CD8-positive, alpha-beta memory T cell (primary cell): ENCODE measurements at places on chromosomes 6 and 20.

DNA sequence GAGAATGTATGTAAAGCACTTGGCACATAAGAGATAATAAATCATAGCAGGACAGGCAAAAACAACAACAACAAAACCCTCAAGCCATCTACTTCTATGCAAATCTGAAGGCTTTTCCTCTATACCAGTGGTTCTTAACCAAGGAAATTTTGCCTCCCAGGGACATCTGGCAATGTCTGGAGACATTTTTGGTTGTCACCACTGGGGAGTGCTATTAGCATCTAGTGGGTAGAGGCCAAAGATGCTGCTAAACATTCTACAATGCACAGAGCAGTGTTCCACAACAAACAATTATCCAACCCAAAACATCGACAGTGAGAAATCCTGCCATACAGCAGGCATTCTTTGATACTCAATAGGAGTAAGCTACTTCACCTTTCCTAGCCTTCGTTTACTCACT, 28.2 kb downstream of the NDRG3 start:
- no peak for DNase-seq

- DNase-seq: no peak
Measured at GRCh38 chr6:144597511-144597910, 312.4 kb downstream of the UTRN start.

DNA sequence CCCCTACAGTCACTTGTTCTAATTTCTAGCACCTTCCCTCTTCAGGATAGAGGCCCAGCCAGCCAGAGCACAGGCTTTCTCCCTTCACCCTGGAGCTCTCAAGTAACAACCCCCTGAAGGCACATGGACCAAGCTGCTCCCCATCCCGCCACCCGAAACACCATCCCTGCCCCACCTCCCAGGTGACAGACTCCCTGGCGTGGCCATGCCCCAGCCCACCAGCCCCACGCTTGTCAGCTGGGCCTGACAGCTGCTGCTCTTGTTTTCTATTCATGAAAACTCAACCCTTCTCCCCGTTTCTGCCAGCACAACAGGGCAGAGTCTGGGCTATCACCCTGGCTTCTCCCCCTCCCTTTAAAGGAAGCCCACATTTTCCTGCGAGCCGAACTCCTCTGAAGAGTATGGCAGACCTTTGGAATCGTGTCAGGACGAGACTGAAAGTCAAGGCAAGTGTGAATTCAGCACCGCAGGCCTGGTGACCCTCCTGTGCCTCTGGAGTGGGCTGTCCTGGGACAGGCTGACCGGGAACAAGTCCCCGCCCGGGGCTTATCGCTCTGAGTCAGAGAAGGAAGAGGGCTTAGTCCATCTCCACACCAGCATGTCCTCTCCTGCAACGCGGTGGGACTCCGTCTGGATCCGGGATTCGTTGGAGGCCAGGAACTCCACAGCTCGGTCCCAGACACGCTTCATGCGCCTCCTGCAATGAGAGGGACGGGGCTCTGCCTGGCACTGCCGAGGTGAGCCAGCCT, 16.7 kb downstream of the LEMD2 start:
- no peak for DNase-seq

- DNase-seq: no peak
Measured at GRCh38 chr6:17036065-17036393, 65.8 kb upstream of the STMND1 start.

GRCh38 chr20:59743767-59744485, 139.6 kb downstream of the PHACTR3 start:
- DNase-seq: no peak

- DNase-seq: no peak
Measured at GRCh38 chr6:111770263-111771093, 102.8 kb downstream of the FYN start.

- no peak for DNase-seq
Measured at GRCh38 chr6:160160450-160160849, 38.8 kb downstream of the SLC22A1 start.

DNA sequence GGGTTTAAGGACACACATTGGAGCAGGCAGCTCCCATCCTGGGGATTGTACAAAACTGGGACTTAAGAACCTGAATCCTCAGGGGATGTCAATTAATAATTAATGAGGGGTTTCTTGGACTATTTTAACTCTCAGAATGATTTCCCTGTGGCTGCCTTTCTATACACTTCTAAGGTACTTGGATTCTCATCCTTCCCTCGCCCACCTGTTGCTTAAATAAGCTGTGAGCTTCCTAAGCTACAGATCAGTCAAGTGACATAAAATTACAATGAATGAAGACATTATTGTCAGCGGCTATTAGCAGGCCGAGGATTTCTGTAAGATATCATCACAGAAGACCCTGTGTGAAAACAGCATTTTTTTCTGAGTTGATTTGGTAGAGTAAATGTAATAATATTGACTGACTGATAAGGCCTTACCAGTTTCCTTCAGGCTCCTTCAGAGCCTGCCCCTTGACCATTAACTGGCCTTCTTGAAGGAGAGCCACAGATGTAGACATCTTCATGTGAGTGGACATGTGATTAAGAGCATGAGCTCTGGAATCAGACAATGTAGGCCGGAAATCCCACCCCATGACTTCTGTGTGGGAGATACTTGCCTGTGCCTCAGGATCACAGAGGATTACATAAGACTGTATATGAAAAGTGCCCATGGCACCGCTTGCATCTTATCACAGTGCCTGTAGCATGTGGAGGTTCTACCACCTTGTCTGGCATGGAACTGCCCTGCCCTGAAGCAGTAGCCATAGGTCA, 101.7 kb downstream of the TULP4 start:
- no peak for DNase-seq

DNA sequence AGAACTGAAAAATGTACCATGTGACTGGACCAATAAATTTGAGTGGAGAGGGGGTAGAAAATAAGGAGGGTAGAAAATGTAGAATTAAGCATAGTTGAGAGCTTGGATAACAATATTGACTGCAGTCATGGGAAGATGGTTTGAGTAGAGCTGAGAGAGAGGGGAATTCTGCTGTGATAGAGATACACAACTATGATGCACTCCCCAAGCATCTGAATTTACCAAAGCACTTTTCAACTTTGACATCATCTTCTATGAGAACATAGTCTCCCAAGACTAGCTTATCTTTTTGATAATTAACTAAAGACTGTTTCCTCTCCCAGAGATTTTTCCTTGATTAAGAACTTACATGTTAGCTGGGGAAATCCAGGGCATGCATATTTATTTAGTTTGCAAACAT, 103.1 kb downstream of the TNFRSF21 start:
- no peak for DNase-seq

DNA sequence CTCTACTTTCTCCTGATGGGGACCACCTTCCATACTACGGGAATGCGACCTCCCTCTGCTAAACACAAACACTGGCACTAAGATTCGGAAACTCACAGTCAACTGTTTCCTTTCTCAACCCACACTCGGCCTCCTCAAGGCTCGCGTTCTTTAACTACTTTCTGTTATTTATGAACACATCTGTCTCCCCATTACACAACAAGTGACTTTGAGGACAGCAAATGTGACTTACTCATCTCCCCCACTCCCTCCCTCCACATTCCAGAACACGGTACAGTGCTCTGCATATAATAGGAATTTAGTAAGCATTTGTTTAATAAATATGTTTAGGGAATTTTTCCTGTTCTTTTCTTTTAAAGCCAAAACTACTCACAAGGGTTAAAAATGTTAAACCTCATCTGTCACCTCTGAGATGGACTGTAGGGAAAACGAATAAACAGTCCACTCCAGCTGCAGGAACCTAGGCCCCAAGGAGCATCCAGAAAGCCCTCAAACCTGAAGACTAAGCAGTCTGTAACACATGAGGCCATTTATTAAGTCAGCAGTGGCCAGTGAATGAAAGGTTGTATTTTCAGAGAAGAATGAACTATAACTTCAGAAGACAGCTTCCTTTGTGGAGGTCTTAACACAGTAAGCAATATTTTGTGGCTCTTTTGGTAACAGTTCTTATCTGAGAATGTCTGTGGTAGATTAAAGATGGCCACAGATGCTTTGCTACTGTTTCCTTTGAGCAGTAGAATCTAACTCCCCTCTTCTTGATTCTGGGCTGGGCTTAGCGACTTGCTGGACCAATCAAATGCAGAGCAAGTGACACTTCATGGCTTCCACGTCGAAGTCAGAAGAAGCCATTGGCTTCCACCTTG, 209.6 kb upstream of the DTNBP1 start:
- DNase-seq: no peak

DNA sequence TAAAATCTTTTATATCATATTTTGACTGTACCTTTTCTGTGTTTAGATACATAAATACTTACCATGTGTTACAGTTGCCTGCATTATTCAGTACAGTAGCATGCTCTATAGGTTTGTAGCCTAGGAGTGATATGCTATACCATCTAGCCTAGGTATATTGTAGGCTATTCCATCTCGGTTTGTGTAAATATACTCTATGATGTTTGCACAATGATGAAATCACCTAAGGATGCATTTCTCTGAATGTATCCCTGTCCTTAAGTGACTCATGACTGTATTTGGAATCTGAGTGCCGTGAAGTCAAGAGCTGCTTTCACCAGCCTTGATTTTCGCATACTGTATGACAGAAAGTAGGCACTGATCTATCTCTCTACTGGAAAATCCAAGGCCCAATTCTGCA, 129.9 kb downstream of the UTRN start:
- no peak for DNase-seq

DNA sequence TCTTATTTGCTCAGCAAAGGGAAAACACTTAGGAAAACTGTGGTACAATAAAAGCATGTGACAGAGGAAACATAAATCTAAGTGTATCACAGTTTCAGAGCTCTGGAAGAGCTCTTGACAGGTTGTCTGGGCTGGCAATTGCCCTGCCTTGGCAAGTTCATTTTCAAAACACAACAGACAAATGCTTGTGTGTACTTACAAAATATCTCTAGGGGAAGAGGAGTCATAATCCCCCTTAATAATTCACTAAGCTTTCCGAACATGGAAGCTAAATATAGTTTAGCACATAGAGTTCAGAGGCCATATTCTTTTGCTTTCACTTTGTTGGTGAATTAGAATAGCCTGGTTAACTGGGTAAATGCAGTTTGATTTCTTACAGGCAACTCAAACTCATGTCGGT, 211.6 kb upstream of the THEMIS start:
- no peak for DNase-seq

GRCh38 chr6:127077886-127078285, 40.6 kb upstream of the RSPO3 start:
- no peak for DNase-seq

DNA sequence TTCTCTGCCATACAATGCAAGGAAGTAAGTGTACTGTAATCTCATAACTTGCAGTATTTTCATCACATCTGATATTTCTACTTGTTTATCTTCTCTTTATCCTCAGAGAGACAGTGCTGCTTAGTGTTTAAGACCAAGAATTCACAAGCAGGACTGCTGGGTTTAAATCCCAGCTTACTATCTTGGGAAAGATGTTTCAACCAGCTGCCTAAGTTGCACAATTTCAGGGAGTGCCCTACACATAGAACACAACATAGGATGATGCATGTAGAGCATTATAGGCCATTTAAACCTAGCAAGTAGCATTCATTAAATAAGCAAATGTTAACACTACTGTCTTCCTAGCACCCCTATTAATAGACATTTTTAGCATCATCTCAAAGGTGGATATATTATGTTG, 205.2 kb upstream of the CEP162 start:
- no peak for DNase-seq

- no peak for DNase-seq
Measured at GRCh38 chr6:79377047-79377446, 142.6 kb upstream of the HMGN3 start.

DNA sequence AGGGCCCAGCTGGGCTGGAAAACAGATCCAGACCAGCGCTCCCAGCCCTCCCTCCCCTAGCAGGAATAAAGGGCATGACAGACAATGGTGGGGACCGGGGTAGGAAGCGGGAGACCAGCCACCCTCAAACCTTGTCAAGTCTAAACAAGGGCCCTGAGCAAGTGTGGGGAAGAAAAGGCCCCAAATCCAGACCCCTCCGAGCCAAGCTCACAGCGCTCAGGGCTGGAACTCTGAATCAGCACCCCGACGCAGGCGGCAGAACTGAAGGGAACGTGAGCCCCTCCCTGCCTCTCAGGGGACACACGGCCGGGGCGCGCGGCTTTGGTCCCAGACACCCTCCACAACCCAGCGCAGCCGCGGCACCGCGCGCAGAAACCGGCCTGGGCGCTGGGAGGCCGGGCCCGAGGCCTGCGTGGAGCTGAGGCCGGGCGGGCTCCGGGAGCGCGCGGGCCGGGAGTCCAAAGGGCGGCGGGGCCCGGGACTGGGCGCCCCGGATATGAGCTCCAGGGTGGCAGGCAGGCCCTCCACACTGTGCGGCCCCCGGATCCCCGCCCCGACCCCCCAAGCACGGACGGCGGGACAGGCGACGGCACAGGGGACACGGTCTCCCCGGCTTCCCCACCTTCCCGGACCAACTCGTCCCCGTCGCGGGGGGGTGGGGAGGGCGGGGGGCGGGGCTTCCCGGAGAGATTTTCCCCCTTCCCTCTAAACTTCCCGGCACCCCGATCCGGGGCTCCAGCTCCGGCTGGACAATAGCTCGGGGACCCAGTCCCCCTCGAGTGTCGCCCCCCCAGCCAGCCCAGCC, 641 bp downstream of the TEAD3 start:
- DNase-seq: no peak

DNA sequence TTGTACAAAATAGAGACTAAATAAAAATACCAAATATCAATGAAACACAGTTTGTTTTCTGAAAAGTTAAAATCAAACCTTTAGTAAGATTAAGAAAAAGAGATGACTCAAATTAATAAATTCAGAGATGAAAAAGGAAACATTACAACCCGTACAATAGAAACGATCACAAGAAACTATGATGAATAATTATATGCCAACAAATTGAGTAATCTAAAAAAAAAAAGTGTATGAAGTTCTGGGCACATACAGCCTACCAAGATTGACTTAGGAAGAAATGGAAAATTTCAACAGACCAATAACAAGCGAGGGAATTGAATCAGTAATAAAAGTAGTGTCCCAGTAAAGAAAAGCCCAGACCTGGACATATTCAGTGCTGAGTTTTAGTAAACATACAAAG, 94.8 kb downstream of the STXBP5 start:
- DNase-seq: no peak

- no peak for DNase-seq
Measured at GRCh38 chr6:35569011-35569461, 56.3 kb upstream of the TULP1 start.

DNA sequence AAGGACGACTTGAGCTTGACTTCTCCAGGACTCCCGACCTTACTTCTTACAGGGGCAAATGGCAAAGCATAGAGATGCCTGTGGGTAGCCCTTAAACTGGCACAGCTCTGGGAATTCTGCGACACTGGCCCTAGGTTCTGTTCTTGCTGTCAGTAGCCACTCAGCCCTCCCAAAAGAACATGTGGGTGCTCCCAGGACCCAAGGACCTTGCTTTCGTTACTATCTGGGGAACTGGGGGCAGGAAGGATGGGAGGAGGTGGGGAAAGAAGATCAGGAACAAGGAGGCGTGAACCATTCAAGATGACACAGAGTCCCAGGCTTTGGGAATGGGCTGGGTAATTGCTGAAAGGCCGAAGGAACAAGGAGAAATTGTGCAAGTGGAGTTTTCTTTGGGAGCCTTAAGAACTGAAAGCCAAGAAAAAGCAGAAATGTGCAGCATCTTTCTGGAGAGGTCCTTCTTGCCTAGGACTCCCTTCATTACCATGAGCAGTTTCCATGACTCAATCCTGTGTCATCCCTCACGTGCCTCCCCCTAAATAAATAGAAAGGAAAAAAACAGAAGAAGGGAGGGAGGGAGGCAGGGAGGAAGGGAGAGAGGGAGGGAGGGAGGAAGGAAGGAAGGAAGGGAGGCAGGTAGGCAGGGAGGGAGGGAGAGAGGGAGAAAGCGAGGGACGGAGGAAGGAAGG, 284.6 kb upstream of the FOXQ1 start:
- DNase-seq: no peak
